ENCODE measurements at places on chromosomes 1 and 21.

GRCh38 chr21:45432575-45433255 lies 27.8 kb downstream of the COL18A1 start:
- DNase-seq = no peak

GRCh38 chr1:102045752-102046151 lies 49.0 kb upstream of the OLFM3 start:
- DNase-seq = no peak

DNA sequence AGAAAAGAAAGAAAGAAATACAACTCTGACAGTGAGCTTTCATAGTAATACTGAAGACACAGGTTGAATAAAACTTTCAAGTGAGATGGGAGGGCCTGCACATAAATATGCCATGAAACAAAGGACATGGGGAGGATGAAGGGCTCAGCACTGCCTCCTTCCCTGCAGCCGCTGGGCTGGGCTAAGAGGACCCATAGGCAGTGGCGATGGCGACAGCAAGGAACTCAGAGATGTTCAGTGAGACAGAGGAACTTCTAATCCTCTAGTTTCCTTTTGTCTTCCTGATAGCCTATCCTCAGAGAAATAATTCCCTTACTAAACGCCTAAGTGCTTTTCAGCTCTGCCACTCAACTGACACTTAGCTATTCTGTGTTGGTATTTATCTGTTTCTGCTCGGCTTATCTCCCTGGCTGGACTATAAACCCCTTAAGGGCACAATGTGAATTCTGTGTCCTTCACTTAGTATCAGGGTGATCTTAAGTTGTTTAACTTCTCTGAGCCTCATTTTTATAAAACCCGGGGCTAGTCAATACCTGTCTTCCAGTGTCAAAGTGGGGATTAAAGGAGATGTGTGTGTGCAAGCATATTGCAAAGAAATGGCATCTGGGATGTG lies 24.4 kb upstream of the IER5 start:
- no peak for DNase-seq

- DNase-seq = no peak
Observed at GRCh38 chr1:185861630-185862029, 127.4 kb downstream of the HMCN1 start.

GRCh38 chr1:222529916-222530315 lies 18.0 kb downstream of the HHIPL2 start:
- DNase-seq = no peak

DNA sequence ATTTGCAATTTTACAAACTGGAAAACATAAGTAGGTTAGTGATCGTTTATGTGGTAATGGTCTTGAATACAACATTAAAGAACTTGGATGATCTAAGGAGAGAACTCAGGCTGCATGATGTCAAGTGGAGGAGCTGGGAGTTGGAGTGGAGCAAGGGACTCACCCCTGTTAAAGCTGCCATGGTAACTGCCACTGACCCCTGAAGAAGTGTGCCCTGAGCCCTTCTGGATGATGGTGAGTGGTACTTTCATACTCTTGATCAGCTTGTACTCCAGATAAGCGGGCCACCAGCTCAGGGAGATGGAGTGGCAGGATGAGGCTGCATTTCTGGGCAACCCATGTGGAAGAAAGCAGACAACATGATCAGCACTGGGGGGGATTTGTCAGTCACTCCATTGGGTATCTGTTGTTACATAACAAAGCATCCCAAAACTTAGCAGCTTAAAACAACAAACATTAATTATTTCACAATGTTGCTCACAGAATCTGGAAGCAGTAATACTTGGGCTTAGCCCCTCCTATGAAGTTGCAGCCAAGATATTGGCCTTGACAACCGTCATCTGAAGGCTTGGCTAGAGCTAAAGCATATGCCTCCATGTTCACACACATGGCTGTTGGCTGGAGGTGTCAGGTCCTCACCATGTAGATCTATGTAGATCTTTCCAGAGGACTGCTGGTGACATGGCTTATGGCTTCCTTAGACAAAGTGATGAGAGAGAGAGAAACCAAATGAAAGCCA lies 213.8 kb downstream of the DUSP10 start:
- no peak for DNase-seq

GRCh38 chr21:39613041-39613934 lies 548 bp downstream of the B3GALT5 start:
- no peak for DNase-seq

DNA sequence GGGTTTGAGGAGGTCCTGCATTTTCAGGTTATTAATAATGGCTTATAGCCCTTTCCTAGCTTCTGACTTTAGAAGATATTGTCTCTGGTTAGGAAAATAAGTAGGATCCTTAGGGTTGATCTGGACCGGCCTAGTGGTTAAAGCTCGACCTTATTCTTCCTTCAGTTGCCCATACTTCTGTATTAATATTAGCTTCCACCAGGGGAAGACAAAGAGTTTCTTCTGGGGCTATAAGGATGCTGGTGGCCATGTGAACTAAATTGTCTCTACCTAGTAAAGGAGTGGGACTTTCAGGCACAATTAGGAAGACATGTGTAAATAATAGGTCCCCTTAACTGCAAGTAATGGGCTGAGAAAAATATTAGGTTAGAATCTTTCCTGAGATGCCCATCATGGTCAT lies 20.6 kb upstream of the FCGR2A start:
- DNase-seq = no peak

- DNase-seq = no peak
Observed at GRCh38 chr1:102833151-102833550, 275.2 kb downstream of the COL11A1 start.

DNA sequence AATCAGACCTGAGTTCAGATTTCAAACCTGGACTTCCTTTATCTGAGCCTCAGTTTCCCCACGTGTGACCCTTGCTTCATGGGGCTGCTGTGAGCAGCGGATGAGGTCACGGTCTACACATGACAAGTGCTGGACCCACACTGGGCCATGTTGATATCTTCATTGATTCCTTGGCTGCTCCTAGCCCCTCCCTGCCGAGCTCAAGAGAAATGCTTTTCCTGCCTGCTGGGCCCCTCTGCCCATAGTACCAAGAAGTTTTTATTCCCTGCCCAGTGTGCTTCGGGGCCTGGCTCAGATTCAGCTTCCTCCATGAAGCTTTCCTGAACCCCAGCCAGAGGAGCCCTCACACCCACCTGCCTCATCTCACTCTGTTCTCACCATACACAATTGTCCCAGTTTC lies 181.6 kb downstream of the PTPRU start:
- no peak for DNase-seq

DNA sequence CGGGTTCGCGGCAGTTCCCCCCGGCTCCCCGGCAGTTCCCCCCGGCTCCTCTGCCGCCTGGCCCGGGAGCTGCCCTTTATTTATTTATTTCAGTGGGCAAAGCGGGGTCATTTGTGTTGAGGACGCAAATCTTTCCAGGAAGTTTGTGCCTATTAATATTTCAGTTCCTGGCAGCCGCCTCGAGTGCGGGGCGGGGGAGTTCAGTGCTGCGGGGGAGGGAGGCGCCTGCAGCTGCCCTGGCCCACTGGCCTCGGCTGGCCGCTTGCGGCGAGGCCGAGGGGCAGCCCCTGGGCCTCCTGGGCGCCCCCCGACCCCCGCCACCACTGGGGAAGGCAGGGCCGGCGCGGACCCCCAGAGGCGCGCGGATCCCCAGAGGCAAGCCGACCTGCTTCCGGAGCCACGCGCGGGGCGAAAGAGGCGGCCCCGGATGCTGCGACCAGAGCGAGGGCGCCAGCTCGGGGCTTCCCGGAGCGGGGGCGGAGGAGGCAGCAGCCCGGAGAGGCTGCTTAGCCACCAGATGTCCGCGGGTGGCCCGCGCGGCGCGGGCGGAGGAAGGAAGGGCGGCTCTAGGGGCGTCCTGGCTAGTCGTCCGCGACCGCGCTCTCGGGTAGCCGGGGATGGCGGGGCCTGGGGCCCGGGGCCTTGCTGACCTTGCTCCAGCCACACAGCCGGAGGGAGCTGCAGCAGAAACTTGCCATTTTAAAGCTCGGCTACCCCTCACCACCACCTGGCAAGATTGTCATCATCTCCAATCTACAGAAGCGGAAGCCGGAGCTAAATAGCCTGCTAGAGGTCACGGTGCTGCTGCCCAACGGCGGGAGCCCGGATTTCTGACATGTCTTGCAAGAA lies 48.0 kb downstream of the H3-3A start:
- peak; percentile 79 for DNase-seq

- DNase-seq = no peak
Observed at GRCh38 chr1:103416681-103417286, 108.7 kb upstream of the RNPC3 start.

DNA sequence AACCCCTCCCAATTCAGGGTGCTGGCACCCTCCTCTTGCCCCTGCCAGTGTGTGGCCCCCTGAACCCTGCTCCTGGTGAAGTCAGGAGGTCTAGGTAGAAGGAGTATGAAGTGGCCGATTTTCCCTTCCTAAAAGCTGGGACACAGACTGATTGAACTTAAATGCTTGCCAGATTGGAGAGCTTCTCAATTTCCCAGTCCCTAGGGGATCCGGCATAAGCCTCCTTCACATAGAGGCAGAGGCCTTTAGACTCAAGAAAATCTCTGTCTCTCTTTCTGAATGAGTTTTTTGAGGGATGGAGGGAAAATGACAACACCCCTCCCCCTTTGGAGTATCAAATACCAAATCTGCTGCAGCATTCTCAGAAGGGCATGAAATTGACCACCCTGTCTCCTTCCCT lies 51.5 kb downstream of the SYT2 start:
- no peak for DNase-seq

- DNase-seq = no peak
Observed at GRCh38 chr1:52631759-52632331, 1.1 kb upstream of the SHISAL2A start.

- no peak for DNase-seq
Observed at GRCh38 chr1:100396651-100397050, 44.3 kb downstream of the CDC14A start.

DNA sequence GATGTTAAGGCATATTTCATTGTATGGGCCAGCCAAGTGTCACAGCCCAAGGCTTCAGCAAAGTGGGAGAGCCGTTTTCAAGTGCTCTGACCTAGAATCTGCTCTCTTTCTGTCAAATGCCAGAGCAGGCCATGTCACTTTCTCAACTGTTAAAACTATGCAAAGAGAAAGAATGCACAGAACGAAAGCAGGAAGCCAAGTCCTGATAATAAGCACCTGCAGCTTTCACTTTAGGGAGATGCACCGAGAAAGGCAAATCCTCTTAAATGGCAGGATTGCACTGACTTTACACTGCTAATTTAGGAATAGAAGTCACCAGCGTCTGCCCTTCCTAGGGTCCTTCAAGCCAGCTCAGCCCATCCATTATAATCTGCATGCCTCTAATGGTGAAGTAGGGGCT lies 49.2 kb upstream of the NTPCR start:
- no peak for DNase-seq

DNA sequence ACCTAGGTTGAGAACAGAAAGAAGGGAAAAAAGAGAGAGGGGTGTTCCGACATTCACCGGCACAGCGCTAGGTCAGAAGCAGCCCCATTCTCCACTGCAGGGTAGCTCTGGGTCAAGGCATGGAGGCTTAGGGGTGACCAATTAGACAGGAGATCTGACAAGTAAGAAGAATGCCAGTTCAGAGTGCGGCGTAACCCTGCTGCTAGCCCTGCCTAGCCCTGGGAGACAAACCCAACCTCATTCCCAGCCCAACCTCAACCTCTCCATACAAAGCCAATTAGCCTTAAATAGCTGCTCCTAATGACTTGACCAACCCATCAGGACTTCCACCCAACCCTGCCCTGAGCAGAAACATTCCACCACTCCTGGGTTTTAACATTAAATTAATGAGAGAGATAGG lies 3.4 kb downstream of the PRELP start:
- no peak for DNase-seq

GRCh38 chr1:234926264-234926558 lies 202.4 kb downstream of the TOMM20 start:
- DNase-seq = no peak

GRCh38 chr1:206672011-206672688 lies 12.6 kb upstream of the MAPKAPK2 start:
- no peak for DNase-seq

GRCh38 chr1:165052936-165053335 lies 303.6 kb downstream of the LMX1A start:
- DNase-seq = no peak

DNA sequence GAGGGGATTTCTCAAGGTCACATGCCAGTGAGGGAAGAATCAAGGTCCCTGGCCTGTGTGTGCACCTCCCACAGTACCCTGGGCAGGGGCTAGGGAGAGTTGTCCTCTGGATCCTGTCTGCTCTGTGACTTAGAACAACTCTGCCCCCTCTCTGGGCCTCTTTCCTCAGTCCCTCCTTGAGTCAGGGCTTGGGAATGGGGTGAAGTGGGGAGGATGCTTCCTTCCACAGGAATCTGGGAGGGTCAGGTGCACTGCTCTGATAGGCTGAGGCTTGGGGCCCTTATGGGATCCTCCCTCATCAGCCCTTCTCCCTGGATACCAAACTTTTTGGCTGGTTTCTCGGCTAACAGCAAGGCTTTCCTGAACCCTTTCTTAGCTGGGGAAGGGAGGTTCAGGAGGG lies 2.5 kb downstream of the TRNP1 start:
- DNase-seq = no peak

DNA sequence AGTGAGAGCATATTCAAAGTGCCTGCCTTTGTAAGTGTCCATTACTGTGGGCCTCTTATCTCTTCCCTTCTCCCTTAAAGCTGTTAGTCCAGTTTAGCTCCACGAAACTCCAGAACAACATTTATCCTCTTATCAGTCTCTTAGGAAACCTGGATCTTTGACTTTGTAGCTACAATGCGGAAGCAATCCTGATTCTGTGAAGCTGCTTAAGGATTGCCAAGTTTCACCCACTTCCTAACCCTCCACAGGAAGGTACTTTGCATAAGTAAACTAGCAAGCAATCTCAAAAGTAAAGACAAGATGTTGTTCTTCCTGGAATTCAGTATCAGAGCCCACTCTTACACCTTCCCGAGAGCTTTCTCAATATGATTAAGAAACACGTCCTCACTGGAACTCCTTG lies 164.9 kb upstream of the USP25 start:
- no peak for DNase-seq

DNA sequence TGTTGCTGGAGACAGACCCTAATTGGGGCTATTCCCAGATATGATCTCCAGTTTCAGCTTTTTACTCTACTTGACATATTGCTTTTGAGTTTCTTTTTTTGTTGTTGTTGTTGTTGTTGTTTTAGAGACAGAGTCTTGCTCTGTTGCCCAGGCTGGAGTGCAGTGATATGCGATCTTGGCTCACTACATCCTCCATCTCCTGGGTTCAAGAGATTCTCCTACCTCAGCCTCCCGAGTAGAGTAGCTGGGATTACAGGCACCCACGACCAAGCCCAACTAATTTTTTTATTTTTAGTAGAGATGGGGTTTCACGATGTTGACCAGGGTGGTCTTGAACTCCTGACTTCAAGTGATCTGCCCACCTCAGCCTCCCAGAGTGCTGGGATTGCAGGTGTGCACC lies 1.3 kb upstream of the SRP9 start:
- no peak for DNase-seq

DNA sequence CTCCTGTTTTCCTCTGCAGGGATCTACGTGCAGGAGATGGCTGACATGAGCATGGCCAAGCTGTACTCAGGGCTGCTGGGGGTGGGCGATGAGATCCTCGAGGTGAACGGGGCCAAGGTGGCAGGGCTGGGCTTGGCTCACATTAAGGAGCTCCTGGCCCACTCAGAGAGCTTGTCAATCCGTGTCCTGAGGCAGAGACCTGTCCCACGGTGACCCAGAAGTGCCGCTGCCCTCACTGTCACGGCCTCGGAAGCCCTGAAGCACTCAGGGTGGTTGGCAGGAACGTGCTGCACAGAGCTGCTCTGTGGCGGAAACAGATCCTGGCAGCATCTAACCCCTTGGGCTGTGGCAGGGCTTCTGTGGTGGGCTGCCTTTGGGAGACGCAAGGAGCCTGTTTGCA lies 37.6 kb downstream of the KIAA1614 start:
- DNase-seq = no peak

GRCh38 chr1:110615548-110616130 lies 9.5 kb upstream of the KCNA2 start:
- DNase-seq = peak; percentile 61
